Cerebellar cortex (tissue), 1 donor: ENCODE measurements at places on chromosomes 7 and 10.

- no peak for DNase-seq
Measured at GRCh38 chr7:130381468-130382312, 1.4 kb downstream of the CPA1 start.

DNA sequence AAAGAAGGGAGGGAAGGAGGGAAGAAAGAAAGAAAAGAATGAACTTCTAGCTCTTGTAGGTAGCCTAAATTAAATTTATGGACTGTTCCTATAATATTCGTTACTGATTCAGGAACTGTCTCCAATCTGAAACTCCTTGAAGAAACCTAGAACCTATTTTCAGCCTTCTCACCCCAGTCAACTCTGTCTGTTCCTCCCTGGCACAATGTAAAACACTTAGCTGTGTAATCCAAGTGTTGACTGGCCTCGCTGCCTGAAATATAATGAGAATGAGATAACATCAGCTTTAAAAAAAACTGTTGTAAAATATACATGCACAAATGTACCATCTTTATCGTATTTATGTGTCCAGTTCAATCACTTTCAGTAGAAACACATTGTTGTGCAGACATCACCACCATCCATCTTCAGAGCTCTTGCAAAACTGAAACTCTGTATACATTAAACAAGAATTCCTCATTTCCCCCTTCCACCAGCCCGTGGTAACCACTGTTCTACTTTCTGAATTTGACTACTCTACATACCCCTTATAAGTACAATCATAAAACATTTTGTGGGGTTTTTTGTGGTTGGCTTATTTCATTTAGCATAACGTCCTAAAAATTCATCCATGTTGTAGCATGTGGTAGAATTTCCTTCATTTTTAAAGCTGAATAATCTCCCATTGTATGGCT is 6.3 kb upstream of the C7orf33 start:
- no peak for DNase-seq

GRCh38 chr7:96426027-96426426 is 104.1 kb upstream of the SLC25A13 start:
- DNase-seq = no peak

DNA sequence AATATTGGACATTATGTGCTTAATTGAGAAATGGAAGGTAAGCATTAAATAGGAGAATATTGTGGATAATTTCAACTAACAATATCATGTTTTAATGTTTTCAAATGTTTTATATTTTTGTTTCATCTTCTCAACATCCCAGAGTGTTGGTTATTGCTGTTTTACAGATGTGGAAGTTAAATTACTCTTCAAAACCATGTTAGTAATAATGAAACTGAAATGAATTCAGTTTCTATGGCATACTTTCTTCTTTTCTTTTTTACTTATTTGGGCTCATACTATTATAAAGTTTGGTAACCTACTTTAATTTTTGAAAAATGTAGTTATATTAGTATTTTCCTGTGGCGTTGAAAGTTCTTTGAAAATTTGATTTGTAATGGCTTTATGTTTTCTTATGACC is 4.2 kb downstream of the GLRX3 start:
- no peak for DNase-seq

DNA sequence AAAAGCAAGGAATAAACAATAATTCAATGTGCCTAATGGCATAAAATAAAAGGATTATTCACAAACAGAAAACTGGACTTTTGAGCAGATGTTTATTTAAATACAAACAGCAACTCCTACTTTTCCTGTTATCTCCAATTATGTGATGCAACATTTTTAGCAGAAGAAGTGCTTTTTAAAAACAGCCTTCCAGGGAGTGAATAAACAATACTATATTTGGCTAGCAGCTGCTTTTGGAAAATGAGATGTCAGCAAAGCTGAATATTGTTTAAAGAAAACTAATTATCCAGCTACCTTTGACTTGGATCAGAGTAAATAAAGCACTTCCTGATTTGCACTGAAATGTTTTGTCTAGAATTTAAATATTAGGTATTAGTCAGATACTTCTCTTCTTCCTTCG is 23.2 kb downstream of the CDK1 start:
- DNase-seq = no peak

DNA sequence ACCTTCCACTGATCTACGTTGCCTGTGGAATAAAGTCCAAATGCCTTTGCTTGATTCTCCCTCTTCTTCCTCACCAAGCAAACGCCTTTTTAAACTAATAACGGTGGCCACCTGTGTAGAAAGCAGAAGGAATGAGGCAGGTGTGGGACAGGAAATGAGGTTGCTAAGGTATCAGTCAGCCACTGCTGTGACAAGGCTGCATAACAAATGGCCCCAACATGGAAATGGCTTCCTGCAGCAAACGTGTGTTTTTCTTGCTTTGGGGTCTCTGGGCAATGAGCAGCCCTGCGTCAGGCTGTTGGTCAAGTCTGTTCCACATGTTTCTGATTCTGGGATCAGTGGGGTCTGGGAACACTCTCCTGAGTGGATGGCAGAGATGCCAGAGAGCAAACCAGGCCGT is 56.0 kb upstream of the EN2 start:
- no peak for DNase-seq

DNA sequence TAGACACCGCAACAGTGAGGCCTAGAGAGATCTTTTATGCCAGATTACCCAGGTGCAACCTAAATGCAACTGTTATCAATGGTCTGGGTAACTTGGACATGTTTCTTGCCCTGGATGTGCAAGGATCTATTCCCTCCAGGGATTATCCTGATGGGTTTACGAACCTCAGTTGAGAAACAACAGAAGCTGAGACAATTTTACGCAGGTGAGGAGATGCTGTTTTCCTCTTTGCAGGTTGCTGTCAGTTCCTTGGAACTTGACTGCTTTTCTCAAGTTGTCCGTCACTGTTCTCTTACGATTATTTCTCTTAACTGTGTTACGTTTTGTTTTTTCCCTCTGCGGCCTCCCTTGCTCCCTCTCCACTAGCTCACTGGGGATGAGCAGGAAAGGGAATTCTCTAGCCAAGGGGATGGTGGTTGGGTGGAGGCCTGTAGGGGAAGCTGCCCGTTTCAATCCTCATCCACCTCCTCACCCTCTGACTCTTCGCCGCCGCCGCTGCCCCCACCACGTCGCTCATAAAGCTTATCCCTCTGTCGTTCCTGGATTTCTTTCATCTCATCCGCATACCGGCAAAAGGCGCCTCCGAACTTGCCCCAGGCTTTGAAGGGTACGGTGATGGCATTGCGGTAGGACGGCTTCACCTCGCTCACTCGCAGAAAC is 1.2 kb downstream of the PURB start:
- DNase-seq = no peak

- peak; percentile 84 for DNase-seq
Measured at GRCh38 chr10:89217057-89217990, 10.2 kb upstream of the CH25H start.
